Progenitor cell of endocrine pancreas (in vitro differentiated cells): ENCODE measurements at places on chromosomes 6 and 20.

DNA sequence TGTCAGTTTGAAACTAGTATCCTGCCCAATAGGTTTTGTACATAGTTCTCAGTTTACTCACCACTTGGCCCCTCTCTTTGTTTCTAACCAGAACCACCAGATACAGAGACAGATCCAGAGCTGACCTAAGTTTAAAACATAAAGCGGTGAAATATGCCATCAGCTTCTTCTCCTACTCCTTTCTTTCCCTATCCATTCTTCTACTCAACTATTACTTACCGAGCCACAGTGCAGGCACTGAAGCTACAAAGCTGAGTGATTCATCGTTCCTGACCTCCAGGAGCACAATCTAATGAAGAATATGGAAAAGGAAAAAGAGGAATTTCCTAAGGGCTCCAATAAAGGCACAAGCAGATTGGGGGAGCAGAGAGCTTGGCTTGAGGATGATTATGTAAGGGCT lies 286.0 kb downstream of the FOXC1 start:
- no peak for DNase-seq

GRCh38 chr20:5207138-5207537 lies 80.3 kb downstream of the CDS2 start:
- DNase-seq, result no peak

- DNase-seq, result no peak
These were observed 61.3 kb upstream of the BCLAF1 start for GRCh38 chr6:136350914-136351313.

DNA sequence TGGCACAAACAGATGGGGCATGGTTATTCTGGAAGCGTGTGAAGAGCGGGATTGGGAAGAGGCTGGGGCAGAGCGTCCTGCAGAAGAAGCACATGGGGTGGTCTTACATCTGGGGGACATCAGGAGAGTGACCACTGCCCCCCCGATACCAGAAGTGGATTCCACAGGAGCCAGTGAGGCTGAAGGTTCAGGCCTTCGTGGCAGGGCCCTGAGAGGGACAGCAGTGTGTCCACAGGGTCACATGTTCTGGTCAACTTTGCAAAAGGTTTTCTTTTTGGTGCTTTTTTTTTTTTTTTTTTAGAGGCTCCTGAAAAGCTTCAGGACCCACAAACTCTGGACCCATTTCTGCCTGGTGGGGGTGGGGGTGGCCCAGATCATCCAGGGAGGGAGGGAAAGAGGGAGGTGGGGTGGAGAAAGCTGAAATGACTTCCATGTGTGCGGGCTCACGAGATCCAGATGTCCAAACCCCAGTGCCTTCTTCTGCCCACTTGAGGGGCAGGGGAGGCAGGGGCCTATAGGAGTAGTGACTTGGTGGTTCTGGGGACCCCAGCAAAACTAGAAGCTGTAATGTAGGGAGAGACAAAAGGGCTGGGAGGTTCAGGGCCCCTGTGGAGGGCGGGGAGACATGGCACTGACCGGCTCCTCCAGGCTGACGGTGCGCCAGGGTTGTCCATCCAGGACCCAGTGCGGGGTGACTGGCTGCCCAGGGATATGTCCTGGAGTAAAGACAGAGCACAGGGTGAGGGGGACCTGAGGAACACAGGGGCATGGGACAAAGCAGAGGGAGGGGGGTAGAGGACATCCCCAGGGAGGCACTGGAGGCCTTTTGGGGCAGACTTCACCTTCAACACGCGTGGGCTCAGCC lies 2.7 kb downstream of the ADAM33 start:
- no peak for DNase-seq

- DNase-seq, result no peak
These were observed 42.9 kb upstream of the SPTLC3 start for GRCh38 chr20:12965870-12966251.

- DNase-seq, result no peak
These were observed 169.5 kb downstream of the VEGFA start for GRCh38 chr6:43939281-43940070.

GRCh38 chr6:34457742-34458735 lies 7.8 kb upstream of the PACSIN1 start:
- DNase-seq, result no peak

DNA sequence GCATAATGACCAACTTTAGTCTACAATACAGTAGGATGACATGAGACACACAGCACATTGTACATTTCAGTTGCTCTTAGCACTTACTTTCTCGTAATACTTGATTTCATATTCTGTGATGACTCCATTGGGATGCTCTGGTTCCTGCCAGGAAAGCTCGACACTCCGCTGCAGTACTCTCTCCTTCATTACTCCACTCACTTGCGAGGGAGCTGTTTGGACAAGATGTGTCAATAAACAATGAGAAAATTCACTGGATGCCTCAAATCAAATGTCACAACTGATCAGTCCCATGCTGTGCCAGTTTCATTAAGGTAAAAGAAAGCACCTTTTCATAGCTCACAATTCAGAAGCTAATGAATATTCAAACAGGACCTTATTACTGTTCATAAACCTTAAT lies 147.1 kb downstream of the EPHA7 start:
- DNase-seq, result no peak

GRCh38 chr6:11575408-11576033 lies 38.0 kb downstream of the TMEM170B start:
- peak; percentile 24 for DNase-seq

DNA sequence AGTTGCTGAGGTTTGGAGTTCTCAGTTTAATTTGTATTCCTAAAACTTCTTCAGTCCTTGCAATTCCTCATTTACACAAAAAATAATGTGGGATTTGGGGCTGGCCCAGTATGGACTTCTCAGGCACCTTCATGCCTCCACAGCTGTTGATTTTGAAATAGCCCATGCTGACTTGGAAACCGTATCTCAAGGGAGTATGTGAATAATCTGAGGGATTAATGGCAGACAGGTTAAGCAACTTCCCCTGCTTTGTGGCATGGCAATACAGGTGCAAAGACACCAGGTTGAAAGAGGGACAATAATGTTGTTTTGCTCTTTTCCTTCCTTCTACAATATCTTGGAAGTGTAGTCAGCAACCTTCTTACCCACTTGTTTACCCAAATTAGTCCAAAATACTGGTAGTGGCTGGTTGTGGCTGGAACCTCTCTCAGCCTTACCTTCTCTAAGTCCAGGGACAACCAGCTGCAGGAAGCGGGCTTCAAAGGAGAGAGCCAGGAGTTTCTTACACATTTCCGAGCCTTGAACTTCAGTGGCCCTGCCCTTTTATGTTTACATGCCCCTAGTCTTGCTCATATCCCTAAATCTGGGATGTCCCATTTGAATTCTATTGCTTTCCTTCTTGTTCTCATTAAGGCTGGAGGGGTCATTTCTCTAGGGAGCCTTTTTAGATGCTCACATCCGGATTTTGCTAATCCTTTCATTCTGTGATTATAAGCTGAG lies 44.1 kb upstream of the ADGRF1 start:
- no peak for DNase-seq

DNA sequence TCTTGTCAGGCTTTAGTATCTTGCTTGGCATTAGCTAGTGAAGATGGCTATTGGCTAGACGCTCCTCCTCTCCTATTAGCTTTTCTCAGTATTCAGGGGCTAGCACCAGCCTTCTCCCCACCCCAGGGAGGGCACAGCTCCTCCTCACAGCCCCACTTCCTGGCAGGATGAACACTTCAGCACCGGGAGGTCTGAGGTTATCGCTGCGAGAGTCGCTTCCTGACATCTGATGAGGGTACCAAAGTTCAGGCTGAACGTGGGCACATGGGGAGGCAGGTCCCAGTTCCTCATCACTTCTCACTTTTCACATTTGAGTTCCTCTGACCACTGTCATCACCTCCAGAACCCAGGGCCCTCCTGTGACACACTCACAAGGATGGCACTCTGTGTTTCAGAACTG lies 66.6 kb downstream of the LAMA4 start:
- no peak for DNase-seq

GRCh38 chr20:3771552-3772058 lies 4.1 kb upstream of the ADISSP start:
- no peak for DNase-seq

GRCh38 chr6:69022993-69023392 lies 387.9 kb downstream of the ADGRB3 start:
- DNase-seq, result no peak

GRCh38 chr20:2799271-2799670 lies 1.2 kb downstream of the CPXM1 start:
- no peak for DNase-seq

DNA sequence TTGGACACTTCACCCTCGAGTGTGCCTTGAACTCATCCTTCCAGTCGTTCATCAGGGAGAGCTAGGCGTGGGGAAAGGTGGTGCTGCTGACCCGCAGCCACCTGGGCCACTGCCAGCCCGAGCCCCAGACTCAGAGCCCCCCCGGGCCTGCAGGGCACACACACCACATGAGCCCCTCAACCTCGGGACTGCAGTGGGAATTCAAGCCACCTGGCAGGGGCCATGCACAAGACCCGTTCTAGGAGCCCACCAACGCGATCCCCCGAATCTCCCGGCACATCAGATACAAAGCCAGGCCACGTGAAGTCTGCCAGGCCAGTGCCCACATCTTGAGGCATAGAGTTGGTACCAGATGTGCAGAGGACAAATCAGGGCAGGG lies 2.8 kb downstream of the ZNF512B start:
- peak; percentile 7 for DNase-seq

- DNase-seq, result no peak
These were observed 180.5 kb downstream of the IBTK start for GRCh38 chr6:82066991-82067411.

GRCh38 chr6:8760951-8761350 lies 325.6 kb upstream of the SLC35B3 start:
- no peak for DNase-seq

- DNase-seq, result no peak
These were observed 213.1 kb upstream of the SYNDIG1 start for GRCh38 chr20:24256307-24256706.

- DNase-seq, result no peak
These were observed 72.4 kb upstream of the TMEM181 start for GRCh38 chr6:158487495-158487894.

- no peak for DNase-seq
These were observed 36.8 kb downstream of the HEBP2 start for GRCh38 chr6:138440758-138441357.
